ELR (cell line): ENCODE measurements at places on chromosomes 16 and 17.
A peak's percentile ranks its signal among the peaks of the same experiment; 100 is the strongest.

DNA sequence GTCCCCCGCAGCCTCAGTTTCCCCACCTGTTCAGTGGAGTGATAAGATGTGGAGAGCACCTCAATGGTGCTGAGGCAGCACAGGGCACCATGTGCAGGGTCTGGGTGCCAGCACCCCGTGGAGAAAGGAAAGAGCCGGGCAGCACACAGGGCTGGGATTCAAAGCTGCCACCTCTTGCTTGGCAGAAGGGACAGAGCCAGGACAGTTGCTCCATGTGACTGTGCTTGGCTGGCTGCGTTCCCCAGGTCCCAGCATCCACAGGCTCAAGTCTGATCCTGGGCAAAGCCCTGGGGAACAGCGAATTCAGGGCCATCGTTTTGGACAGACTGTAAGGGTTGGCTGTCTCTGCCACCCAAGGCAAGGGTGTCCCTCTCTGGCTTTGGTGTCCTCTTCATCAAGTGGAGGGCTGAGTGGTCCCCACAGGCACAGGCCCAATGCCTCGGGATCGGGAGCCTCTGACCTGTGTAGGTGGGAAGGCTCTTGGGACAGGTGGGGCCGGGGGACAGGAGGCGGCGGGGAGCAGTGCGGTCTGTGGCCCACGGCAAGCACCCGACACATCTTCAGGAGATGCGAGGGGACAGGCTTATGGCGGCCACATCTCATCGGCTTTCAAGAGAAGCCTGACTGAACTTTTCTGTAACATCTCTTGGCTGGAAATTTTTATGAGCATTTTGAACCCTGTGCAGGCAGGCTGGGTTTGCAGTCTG is 8.5 kb downstream of the ZNF469 start:
- DNase-seq, result no peak

GRCh38 chr17:61470530-61471136 is 18.4 kb downstream of the TBX4 start:
- no peak for DNase-seq

DNA sequence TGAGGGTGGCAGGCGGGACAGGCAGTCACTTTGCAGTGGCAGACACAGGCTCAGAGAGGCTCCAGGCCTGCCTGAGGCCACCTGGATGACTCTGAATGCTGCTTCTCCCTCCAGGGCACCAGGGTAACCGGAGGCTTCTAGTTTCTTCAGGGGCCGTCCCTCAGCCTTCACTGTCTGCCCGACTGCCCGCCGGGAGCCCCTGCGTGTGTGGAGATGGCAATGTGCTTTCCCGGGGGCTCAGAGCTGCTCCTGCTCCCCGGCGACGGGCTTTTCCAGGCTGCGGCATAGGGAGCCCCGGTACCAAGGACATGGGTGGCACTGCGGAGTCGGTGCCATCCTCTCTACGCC is 51.5 kb downstream of the CBFA2T3 start:
- no peak for DNase-seq

DNA sequence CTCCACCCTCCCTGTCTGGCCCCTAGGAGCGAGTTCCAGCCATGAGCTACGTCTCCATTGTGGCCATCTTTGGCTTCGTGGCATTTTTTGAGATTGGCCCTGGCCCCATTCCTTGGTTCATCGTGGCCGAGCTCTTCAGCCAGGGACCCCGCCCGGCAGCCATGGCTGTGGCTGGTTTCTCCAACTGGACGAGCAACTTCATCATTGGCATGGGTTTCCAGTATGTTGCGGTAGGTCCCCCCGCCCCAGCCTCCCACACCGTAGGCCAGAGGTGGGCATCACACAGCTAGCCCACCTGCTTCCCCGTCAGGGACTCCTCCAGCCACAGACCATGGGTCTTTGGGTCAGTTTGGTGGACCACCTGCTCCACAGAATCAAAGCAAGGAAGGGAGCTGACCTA is 4.2 kb downstream of the SLC2A4 start:
- DNase-seq, result no peak

- DNase-seq, result peak; percentile 72
Observed at GRCh38 chr17:40069751-40070708, 7.3 kb downstream of the THRA start.

DNA sequence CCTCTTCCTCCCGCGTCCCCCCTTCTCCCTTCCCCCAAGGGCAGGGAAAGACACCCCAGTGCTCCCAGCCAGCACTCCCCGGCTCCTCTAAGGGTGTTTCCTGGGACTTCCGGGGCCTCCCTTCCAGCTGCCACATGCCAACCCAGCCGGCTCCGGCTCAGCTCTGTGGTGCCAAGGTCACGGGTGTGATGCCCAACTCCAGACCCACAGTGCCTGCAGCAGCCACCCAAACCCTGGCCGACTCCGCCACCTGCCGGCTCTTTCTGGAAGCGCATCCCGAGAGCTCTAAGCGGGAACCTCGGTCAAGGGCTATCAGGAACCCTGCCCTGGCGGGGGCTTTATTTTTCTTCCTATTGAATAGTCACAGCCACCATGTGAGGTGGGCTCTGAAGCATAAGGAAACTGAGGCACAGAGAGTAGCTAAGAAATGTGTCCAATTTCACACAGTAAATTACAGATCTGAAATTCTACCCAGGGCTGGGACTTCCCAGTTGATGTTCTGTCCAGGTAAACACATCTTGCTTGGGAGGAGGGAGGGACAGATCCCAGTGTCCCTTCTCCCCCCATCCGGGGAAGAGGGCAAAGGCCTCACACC is 3.3 kb upstream of the PPP1R1B start:
- DNase-seq, result peak; percentile 75

GRCh38 chr16:3578610-3579551 is 1.7 kb upstream of the NLRC3 start:
- DNase-seq, result peak; percentile 22

DNA sequence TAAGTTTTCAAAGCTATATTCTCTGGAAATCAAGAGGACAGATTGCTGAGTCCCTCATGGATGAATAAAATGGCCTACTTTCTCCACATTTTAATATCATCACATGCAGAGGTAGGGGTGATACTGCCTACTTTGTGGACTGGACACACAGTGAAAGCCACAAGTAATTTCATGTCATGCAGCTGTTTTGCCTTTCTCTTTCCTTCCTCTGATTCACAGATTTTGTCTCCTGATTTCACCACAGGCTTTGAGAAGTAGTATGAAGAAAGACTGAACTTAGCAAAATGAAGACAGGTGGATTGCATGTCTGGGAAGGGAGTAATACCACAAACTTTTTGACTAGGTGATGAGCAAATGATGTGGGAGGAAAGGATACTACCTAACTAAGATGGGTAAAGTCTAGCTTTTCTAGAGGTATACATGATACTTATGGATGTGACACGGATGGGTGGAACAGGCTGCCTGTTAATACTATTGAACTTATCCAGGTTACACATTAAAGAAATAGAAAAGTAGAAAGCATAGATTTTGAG is 478.4 kb upstream of the GOT2 start:
- DNase-seq, result no peak

DNA sequence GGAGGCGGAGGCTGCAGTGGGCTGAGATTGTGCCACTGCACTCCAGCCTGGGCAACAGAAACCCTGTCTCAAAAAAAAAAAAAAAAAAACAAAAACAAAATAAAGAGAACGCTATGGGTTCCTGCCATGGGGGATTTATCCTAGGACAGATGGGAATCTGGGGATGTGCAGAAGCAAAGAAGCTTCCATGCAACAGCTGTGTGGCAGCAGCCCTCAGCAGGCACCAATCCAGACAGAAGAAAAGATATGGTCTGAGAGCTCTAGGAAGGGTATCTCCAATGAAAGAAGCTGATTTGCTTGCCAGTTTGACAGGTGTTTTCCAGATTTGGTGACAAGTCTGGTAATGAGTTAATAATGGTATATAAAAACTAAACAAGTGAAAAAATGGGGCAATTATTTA is 11.6 kb downstream of the MYO19 start:
- no peak for DNase-seq
